NCI-H2029 treated with DMSO at 0.1 percent for 48 hours (cell line): ENCODE measurements at places on chromosomes 6 and 20.

DNA sequence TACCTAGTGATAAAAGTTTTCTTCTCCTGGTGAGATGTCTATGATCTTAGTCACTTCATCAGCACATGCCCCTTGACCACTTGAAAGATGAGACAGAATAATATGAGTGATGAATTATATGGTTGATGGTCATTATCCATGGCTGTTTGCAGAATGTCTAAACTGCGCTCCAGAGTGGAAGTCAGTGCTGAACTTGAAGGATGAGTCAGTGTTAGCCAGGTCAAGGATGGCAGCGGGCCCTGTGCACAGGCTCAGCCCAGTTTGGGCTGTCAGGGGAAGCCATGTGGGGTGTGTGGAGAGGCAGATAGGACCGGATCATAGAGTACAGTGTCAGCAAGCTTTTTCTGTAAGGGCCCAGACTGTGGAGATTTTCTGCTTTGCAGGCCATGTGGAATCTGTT, 67.2 kb upstream of the KIF25 start:
- no peak for DNase-seq

- no peak for DNase-seq
Measured at GRCh38 chr6:98366371-98366770, 468.0 kb upstream of the POU3F2 start.

GRCh38 chr20:33837096-33837830, 26.1 kb downstream of the CHMP4B start:
- DNase-seq, result no peak

GRCh38 chr20:47189060-47189459, 167.4 kb downstream of the ZMYND8 start:
- no peak for DNase-seq

GRCh38 chr6:29947077-29947980, 5.0 kb downstream of the HLA-A start:
- no peak for DNase-seq

DNA sequence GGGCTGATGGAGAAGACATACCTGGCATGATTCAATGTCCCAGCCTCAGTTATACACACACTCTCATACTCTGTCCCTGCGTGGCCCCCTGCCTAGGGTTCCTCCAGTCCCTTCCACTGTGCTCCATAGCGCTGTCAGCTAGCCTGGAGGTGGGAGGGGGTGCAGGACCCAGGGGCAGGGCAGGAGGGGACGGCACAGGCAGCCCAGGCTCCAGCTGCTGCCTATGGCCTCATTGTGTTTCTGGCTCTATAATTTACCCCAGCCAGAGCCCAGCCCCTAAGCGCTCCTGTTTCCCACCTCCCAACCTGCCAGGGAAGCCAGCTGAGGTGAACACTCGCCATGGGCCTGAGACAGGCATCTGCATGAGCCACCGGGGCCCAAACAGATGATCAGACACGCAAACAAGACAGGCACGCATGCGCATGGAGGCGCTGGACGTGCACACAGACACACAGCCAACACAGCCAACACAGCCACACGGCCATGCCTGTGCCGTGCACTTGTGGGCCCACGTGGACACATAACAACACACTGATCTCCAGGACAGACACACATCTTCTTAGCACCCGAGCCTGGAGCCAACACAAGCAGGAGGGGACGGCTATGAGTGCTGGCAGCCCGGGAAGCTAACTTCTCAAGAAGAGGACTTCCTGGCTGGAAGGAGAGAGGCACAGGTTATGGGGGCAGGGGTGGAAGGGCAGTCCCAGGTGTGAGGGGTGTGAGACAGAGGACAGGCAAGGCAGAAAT, 124.9 kb downstream of the GRM4 start:
- DNase-seq, result no peak

DNA sequence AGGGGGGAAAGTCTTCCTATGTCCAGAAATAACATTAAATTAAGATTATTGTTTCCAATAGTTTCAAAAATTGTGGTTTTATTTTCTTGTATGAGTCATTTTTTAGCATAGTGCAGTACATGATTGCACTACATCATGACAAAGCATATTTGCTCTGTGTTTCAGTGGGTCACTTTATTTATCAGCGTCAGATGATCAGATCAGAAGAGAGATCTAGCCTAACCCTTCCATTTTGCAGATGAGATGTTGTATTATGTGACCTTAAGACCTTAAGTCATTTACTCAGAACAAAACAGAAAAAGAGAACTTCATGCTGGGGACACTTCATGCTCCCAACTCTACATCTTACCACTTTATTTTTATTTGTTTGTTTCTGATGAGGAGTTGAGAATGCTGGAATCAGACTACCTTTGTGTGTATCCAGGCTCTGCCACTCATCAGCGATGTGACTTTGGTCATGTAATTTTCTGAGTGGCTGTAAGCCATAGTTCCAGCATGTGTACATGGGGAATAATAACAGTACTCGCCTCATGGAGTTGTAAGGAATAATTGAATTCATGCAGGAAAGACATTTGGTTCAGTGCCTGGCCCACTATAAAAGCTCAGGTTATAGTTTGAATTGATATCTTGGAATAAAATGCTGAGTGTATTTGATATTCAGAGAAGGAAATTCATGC, 13.5 kb downstream of the EYA4 start:
- DNase-seq, result no peak

- DNase-seq, result no peak
Measured at GRCh38 chr6:125155344-125155743, 1.8 kb downstream of the TPD52L1 start.

GRCh38 chr6:145340256-145340655, 395.1 kb downstream of the EPM2A start:
- no peak for DNase-seq

DNA sequence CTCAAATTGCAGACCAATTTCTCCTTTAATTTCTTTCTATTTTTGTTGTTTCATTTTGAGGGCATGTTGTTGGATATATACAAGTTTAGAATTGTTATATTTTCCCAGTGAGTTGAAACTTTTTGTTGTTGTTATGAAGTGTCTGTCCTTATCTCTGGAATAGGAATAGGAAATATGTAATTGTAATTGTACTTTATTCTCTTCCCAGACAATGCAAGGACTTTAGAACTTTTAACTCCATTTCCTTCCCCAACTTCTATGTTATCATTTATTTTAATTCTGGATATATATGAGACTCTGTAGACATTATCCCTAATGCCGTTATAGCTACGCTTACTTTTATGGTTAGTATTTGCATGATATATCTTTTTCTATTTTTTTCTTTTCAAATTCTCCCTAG, 12.4 kb downstream of the SERPINB1 start:
- no peak for DNase-seq

- no peak for DNase-seq
Measured at GRCh38 chr6:167826896-167827582, at the start of gene AFDN. Gene AFDN, plus strand, starts transcription at chr6:167826911. Its CDS starts 222 bp downstream, at chr6:167827133.

DNA sequence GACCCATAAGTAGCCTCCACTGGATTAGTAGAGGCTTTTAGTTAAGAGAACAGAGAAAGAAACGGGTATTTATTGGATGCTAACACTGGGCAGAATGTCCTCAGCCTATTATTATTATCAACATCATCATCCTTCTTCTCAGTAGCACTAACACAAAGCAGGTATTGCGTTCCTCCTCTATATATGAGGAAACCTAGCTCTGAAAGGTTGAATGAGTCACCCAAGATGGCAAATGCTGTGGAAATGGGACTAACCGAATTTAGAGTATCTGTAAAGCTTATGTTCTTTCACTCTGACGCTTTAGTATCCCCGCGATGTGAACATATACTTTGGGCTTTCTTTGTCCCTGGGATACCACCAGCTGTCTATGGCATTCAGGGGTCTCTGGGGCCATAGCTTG, 77.0 kb downstream of the ADTRP start:
- DNase-seq, result no peak

DNA sequence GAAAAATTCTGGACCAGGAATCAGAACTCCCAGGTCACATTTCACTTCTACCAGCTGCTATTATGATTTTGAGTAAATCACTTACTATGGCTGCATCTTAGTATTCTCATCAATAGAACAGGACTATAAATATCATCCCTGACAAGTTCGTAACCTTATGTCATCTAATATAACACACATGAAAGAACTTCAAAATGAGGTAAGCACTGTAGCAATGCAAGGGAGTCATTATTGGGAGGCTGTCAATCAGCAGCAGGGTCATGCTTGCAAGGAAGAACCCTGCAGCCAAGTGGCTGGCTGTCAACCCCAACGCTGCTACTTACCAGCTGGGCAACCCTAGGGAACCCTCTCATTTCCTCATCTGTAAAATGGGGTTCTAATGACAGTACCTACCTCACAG, 123.3 kb upstream of the B3GAT2 start:
- no peak for DNase-seq

DNA sequence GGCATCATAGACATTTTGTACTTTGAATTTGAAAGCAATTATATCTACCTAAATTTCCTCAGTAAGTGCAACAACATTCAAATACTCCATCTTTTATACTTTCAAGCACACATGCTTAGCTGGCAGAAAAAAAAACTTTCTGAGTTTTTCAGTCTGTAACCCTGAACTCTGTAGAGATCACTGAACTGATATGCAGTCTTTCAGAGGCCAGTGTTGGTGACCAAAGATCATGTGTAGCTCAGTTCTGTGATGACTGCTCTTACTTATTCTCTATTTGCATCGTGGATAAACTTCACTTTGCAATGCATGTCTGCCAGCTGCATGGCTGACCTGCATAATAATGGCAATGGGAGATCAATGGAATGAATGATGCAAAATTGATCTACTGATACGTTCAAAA, 431.3 kb downstream of the FRK start:
- DNase-seq, result no peak

DNA sequence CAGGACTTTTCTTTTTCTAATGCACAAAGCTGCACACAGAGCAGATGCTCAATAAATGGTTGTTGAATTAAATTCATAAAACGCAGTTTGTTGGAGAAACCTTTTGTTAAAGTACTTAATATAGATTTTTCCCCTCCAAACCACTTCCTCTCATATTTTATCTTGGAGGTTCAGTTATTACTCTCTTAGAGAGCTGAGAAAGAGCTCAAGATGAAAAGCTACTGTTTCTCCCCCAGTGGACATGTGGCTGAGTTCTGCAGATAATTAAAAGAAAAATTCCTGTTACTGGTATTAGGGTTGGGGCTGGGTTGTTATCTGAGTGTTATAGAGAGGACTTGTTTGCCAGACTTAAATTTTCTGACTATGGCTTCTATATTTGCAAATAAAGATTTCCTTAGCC, 294.0 kb downstream of the TBC1D7 start:
- DNase-seq, result no peak

GRCh38 chr20:41357424-41358163, 9.0 kb downstream of the EMILIN3 start:
- DNase-seq, result no peak

DNA sequence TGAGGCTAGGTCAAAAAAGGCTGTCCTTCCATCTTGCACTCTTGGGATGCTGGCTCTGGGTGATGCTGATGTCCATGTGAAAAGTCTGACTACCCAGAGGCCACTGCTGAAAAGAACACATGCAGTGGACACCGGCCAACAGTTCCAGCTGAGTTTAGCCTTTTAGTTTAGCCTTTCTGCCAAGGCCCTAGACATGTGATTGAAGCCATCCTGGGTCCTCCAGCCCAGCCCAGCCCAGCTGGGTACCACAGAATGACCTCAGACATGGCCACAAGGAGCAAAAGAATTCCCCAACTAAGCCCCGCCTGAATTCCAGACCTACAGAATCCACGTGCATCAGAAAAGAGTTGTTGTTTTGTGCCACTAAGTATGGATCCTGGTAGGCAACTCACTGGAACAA, 17.4 kb downstream of the PIGT start:
- no peak for DNase-seq

- no peak for DNase-seq
Measured at GRCh38 chr6:124819346-124819745, 142.9 kb upstream of the RNF217 start.

- DNase-seq, result no peak
Measured at GRCh38 chr20:48673507-48673906, 154.3 kb downstream of the PREX1 start.

GRCh38 chr20:14721926-14722452, 384.6 kb upstream of the FLRT3 start:
- no peak for DNase-seq

DNA sequence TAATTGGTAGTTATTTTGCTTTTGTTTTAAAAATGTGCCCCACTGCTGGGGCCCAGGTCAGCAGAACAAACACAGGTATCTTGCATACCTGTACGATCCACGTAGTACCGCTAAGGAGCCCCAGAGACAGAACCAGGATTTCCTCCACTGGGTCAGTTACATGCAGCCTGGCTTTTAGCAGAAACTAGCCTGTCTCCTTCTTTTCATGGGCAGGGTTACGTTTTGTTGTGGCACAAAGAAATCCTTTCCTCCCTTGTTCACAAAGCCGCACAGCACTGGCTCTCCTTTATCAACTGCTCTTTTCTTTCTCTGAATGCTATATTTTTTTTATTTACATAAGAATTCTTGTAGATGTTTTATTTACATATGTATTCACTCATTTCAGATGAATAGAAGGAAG, 190.3 kb upstream of the POU3F2 start:
- no peak for DNase-seq
